ENCODE measurements at places on chromosomes 6 and 20.

DNA sequence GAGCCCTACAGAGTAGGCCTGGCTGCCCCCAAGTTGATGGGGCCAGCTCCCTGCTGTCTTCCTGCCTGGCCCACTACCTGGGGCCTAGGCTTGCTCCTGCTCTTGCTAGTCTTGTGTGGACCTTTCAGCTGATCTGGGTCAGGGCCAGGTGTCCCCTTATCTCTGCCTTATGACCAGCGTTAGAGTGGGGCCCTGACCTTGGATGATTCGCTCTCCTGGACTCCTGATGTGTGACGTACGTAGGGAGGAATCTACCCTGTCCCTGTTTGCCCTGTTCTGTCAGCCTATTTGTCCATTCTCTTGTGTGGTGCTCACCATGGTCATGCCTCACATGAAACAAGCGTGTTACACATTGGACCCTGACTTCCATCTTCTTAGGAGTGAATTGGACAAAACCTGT, 571.8 kb downstream of the QKI start:
- no peak overlapping the region for H3K4me3 ChIP-seq
- H3K27me3 ChIP-seq: no peaks in the 10 kb centered on the region
- no peak for DNase-seq
- no peaks in the 10 kb centered on the region for H3K36me3 ChIP-seq
- no peak overlapping the region for H3K27ac ChIP-seq
- peaks cover 5% of the 10 kb centered on the region for H3K4me1 ChIP-seq

DNA sequence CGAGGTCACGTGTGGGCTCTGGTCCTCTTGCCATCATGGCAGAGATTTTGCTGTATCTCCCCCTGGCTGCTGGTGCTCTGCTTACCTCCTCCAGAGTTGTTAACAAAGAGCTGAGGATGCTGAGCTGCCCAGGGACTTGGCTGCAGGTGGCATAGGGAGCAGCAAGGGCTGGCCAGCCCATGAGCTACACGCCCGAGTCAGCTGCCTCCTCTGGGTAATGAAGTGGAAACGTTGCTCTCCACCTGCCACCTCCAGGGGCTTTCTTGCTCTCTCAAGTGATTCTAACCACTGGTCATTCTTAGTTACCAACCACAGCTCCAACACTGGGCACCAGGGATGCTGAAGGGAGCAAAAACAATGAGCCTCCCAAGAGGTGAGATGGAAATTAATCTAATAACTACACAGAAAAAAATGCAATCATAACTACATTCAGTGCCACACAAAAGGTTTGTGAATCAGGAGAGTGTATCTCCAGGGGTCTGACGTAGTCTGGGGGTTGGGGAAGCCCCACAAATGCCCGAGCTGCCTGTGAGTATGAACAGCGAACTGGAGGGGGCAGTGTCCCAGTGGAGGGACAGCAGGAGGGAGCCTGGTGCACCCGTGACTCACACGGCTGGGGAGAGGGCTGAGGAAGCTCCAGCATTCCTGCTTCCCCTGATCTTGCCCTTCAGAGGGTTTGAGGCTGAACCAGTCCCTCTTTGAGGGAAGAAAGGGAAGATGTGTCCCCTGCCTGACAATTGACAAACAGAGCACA, 78.7 kb downstream of the CDH26 start:
- no peak overlapping the region for H3K4me3 ChIP-seq
- no peaks in the 10 kb centered on the region for H3K36me3 ChIP-seq

DNA sequence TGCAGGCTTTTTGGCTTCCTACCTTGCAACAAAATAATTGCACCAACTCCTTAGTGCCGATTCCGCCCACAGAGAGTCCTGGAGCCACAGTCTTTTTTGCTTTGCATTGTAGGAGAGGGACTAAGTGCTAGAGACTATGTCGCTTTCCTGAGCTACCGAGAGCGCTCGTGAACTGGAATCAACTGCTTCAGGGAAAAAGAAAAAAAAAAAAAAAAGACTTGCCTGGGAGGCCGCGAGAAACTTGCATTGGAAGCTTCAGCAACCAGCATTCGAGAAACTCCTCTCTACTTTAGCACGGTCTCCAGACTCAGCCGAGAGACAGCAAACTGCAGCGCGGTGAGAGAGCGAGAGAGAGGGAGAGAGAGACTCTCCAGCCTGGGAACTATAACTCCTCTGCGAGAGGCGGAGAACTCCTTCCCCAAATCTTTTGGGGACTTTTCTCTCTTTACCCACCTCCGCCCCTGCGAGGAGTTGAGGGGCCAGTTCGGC, 420 bp downstream of the SOX4 start:
- peaks cover 18% of the 10 kb centered on the region for H3K4me1 ChIP-seq
- no peak overlapping the region for H3K27ac ChIP-seq
- no peak overlapping the region for H3K4me3 ChIP-seq
- H3K27me3 ChIP-seq: no peaks in the 10 kb centered on the region
- no peak for DNase-seq

DNA sequence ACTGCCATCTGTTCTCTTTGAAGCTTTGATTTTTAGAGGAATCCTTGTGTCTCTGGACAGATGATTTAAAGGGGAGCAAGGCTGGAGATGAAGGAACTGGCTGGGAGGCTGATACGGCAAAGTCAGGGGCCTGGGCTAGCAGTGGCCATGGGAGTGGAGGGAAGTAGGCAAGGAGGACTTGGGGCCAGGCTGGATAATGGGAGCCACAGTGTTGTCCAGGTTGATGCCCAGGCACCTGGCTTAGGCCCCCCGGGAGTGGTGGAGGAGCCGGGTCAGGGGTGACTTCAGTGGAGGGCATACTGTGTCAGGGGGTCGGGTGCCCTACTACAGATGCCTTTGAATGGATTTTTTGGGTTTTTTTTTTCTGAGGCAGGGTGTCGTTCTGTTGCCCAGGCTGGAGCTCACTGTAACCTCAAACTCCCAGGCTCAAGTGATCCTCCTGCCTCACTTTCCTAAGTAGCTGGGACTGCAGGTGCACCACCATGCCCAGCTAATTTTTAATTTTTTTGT, 45.0 kb downstream of the EFCAB8 start:
- H3K36me3 ChIP-seq: no peaks in the 10 kb centered on the region
- no peaks in the 10 kb centered on the region for H3K4me1 ChIP-seq
- no peak for DNase-seq

DNA sequence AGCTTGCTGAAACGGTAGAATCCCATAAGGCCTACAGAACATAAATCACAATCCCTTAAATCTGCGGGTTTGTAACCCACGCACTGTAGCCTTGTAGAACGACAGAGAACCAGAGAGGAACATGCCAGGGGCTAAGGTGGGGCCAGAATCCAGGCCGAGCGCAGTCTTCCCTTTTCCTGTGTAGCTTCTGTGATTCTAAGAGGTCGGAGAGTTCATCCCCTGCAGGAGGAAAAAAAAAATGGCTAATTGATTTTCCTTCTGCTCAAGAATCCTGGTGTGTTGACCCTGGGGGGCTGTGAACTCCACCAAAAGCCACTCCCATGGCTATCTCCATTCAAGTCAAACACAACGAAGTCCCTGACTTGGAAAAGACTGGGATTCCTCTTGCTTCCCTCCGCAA, 96.3 kb downstream of the SPTLC3 start:
- peaks cover 19% of the 10 kb centered on the region for H3K4me1 ChIP-seq
- DNase-seq: no peak
- no peak overlapping the region for H3K4me3 ChIP-seq
- no peaks in the 10 kb centered on the region for H3K27me3 ChIP-seq

- H3K36me3 ChIP-seq: no peaks in the 10 kb centered on the region
- peaks cover 46% of the 10 kb centered on the region for H3K27me3 ChIP-seq
- H3K27ac ChIP-seq: no peak overlapping the region
- no peaks in the 10 kb centered on the region for H3K4me1 ChIP-seq
- DNase-seq: no peak
- H3K4me3 ChIP-seq: no peak overlapping the region
Measured at GRCh38 chr20:22974354-22974753, 60.8 kb upstream of the SSTR4 start.

DNA sequence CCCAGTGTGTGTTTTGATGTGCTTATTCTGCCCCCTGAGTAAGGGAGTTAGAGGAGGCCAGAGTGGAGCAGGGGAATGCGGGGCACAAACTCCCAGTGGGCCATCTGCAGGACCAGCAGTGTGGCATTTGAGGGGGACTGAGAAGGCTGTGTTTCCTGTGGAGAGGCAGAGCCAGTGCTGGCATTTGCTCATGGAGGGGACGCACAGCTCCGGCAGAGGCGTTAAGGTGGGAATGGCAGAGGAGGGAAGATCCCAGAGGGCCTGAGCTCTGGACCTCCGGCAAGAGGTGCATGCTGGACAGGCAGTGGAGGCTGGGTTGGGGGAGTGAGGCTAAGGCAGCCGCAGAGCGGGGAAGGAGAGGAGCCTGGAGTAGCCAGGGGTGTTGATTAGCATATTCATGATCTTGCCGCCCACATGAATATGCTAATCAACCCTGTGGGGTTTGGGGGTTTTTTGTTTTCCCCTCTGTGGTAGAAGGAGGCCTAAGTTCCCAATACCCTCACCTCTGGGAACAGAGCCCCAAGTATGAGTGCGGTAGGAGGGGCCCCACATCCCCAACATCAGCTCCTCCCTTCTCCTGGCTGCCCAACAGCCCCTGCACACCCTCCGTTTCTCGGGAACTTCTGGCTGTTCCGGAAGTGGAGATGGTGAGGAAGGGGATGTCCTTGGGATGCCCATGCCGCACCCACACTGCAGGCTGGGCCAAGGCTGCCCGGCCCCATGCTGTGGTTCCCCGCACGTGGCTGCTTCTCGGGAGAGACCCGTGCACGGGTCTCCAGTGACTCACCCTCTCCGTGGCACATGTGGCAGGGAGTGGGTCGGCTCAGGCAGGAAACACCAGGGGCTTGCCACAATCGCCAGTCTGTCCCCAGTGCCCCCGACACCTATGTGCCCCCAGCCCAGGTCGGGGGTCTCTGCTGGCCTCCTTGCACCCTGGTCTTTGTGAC, 33.8 kb downstream of the DLGAP4 start:
- no peaks in the 10 kb centered on the region for H3K4me1 ChIP-seq
- no peak overlapping the region for H3K4me3 ChIP-seq
- no peaks in the 10 kb centered on the region for H3K36me3 ChIP-seq
- no peak overlapping the region for H3K27ac ChIP-seq

DNA sequence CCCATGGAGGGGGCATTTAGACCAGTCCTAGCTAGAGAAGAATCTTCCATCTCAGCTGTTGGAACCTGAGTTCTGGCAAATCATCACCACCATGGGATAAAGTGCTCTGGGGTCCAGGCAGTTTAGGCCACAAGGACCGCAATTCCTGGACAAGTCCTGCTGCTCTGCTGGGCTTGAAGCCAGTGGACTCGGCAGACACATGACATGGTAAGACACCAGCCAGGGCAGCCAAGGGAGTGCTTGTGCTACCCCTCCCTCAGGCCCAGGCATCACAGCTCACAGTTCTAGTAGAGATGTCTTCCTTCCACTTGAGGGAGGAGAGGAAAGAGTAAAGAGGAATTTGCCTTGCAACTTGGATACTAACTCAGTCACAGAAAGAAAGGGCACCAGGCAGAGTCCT, 246.0 kb downstream of the EYA4 start:
- no peak overlapping the region for H3K4me3 ChIP-seq
- H3K4me1 ChIP-seq: peaks cover 2% of the 10 kb centered on the region
- DNase-seq: no peak
- H3K27ac ChIP-seq: no peak overlapping the region

- H3K36me3 ChIP-seq: no peaks in the 10 kb centered on the region
- no peak overlapping the region for H3K27ac ChIP-seq
- H3K4me1 ChIP-seq: no peaks in the 10 kb centered on the region
- H3K27me3 ChIP-seq: peaks cover 39% of the 10 kb centered on the region
- no peak for DNase-seq
Measured at GRCh38 chr6:119736296-119737021, 386.9 kb upstream of the MAN1A1 start.
